Calu3 (cell line): ENCODE measurements at places on chromosomes 12 and 14. TPM values are rescaled to one million over a fixed set of nuclear protein-coding genes. Genes with fewer than 3 reads are reported as not detected.

- DNase-seq: no peak
- H3K4me3 ChIP-seq: no peak overlapping the region
- H3K4me1 ChIP-seq: no peaks in the 10 kb centered on the region
- no peaks in the 10 kb centered on the region for H3K36me3 ChIP-seq
These were observed 177.5 kb downstream of the ADGRD1 start for GRCh38 chr12:131131077-131131807.

DNA sequence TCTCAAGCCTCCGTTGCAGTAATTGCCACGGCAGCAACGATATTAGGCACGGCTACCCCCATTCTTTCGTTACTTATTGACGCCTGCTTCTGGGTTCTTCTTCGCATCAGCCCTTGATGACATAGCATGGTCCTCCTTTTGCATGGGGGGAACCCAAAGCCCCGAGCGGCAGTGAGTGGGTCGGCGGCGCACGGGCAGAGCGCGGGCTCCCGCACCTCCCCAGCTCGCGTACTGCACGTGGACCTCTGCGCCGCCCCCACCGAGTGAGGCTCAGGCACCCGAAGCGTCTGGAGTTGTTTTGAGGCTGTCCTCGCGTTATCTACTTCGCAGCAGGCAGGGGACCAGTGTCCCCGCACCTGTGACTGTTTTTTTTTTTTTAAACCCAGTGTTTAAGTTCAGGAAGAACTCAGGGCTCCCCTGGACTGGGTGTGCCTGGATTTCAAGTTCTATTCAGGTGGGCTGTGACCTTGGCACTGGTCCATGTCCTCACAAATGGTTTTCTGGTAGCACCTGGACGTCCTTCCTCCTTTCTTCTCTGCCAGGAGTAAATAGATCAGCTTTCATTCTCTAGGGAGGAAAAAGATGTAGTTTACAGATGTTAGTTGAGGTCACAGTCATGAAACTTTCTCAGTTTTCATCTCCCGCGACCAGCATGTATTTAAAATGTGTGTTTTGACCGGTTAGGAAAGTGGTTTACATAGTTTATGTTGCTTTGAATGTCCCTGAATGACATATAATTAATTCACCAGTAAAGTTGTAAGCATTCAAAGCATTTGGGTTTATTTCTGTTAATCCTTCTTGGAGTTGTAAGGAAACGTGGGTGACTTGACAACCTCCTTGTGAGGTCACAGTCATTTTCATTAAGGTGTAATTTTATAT is 1.4 kb upstream of the FOXN4 start:
- peak overlapping the region; percentile 78 for H3K4me3 ChIP-seq
- H3K4me1 ChIP-seq: peaks cover 19% of the 10 kb centered on the region
- H3K36me3 ChIP-seq: peaks cover 14% of the 10 kb centered on the region
- H3K27me3 ChIP-seq: peaks cover 100% of the 10 kb centered on the region
- DNase-seq: no peak

DNA sequence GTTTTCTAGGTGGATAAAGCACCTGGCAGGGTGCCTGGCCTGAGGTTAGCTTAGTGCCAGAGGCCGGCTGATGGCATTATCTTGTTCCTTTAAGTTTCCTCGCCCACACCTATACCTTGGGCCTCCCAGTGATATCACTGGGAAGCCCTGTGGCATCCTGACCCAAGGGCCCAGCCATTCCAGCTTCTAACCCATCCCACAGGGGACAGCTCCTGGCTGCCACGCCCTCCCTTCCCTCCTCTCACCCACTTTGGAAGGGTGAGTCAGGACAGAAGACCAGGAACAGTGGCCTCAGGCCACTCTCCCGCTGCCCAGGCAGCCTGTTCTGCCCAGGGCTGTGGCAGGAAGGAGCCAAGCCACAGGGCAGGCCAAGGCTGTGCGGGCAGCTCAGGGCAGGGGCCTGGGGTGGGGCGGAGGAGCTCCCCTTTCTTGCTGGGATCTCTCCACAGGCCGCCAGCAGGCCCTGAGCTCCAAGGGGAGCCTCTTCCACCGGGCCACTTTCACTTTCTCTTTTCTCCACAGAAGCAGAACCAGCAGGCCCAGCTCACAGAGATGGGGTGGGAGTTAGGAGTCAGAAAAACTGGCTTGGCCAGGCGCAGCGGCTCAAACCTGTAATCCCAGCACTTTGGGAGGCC is 75.1 kb downstream of the IRF2BPL start:
- H3K36me3 ChIP-seq: peaks cover 13% of the 10 kb centered on the region
- H3K4me1 ChIP-seq: peaks cover 64% of the 10 kb centered on the region
- peak overlapping the region; percentile 36 for H3K4me3 ChIP-seq
- peak; percentile 79 for DNase-seq
- no peaks in the 10 kb centered on the region for H3K27me3 ChIP-seq

- no peak for DNase-seq
- no peaks in the 10 kb centered on the region for H3K27me3 ChIP-seq
- H3K36me3 ChIP-seq: no peaks in the 10 kb centered on the region
- no peak overlapping the region for H3K4me3 ChIP-seq
- no peaks in the 10 kb centered on the region for H3K4me1 ChIP-seq
These were observed 360.1 kb upstream of the TBX3 start for GRCh38 chr12:115044073-115044472.

- no peaks in the 10 kb centered on the region for H3K36me3 ChIP-seq
- H3K4me3 ChIP-seq: no peak overlapping the region
- H3K4me1 ChIP-seq: peaks cover 9% of the 10 kb centered on the region
- no peaks in the 10 kb centered on the region for H3K27me3 ChIP-seq
These were observed 8.8 kb downstream of the IKBIP start for GRCh38 chr12:98635657-98636323.

The KCNA1 gene
- not detected in 2 replicates for total RNA-seq

The KRT71 gene
- not detected in 2 replicates for total RNA-seq

GRCh38 chr12:4379405-4379804 is at the start of gene FGF23:
TSS of gene FGF23 (minus strand) at chr12:4379712. CDS start at chr12:4379582, 130 bp downstream.
- no peak within 1 kb of the TSS for H3K27ac ChIP-seq
- DNase-seq: no peak
- H3K4me3 ChIP-seq: no peak within 1 kb of the TSS
- no peaks in the 10 kb centered on the region for H3K36me3 ChIP-seq
- peaks cover 47% of the 10 kb centered on the region for H3K27me3 ChIP-seq
- no peaks in the 10 kb centered on the region for H3K4me1 ChIP-seq

GRCh38 chr14:75495882-75496281 is 26.4 kb upstream of the BATF start:
- H3K4me3 ChIP-seq: no peak overlapping the region
- no peaks in the 10 kb centered on the region for H3K36me3 ChIP-seq
- no peak overlapping the region for H3K27ac ChIP-seq
- DNase-seq: no peak
- no peaks in the 10 kb centered on the region for H3K27me3 ChIP-seq
- peaks cover 5% of the 10 kb centered on the region for H3K4me1 ChIP-seq

DNA sequence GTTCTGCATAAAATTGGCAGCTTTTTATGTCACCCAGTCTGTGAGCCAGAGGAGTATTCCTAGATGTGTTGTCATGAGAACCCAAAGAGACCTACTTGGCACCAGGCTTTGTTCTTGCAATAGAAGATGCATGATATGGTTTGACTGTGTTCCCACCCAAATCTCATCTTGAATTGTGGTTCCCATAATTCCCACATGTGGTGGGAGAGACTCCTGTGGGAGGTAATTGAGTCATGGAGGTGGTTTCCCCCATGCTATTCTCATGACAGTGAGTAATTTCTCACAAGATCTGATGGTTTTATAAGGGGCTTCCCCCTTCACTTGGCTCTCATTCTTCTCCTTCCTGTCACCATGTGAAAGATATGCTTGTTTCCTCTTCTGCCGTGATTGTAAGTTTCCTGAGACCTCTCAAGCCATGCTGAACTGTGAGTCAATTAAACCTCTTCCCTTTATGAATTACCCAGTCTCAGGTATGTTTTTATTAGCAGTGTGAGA is 572.0 kb upstream of the ATP2B1 start:
- DNase-seq: no peak
- no peaks in the 10 kb centered on the region for H3K4me1 ChIP-seq
- H3K36me3 ChIP-seq: no peaks in the 10 kb centered on the region
- no peaks in the 10 kb centered on the region for H3K27me3 ChIP-seq
- H3K27ac ChIP-seq: no peak overlapping the region

The KCNMB4 gene
- total RNA-seq: 6.4 and 8.4 TPM in 2 replicates

DNA sequence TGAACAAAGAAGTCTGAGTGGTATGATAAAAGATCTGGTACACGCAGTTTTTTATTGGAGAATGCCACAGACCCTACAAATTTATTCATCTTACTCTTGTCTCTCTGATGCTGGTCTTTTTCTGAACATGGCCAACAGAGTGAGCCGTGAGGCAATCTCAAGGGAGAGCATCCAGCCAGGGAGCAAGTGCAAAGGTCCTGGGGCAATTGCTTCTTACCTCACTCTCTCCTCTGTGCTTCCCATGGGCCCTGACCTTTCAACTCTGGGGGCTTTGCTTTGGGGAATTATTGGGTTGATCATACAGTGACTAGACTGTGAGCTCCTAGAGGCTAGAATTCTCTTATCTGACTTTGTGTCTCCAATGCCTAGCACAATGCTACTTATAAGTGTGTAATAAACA is 171.7 kb downstream of the MYRFL start:
- no peak overlapping the region for H3K4me3 ChIP-seq
- DNase-seq: no peak
- no peaks in the 10 kb centered on the region for H3K4me1 ChIP-seq

- no peak overlapping the region for H3K27ac ChIP-seq
- no peak for DNase-seq
- H3K27me3 ChIP-seq: no peaks in the 10 kb centered on the region
- no peaks in the 10 kb centered on the region for H3K4me1 ChIP-seq
These were observed 206.4 kb downstream of the PIK3C2G start for GRCh38 chr12:18467620-18468245.

DNA sequence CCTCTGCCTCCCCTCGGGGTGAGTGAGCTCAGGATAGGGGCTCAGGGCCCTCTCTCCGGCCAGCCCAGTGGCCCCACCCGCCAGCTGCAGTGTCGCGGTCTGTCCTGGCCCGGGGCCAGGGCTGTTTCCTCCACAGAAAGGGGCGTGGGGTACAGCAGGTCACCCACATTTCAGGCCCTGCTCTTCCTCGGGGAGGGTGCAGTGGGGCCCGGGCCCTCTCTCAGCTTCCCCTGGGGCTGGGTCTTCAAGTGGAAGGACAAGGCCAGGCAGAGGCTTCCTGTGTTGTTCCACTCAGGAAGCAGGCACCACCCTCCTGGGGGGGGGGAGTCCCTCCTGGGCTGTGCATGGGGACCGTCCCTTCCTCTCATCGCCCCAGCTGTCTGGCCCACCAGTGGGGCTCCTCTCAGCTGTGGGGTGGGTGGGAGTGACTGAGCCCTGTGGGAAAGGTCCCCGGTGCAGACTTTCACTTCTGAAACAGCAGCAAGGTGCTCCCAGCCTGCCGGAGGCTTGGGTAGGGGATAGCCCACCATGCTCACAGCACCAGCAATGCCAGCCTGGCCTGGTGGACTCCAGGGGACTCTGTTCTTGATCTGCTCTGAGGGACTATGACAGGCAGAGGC is 3.7 kb downstream of the GPR132 start:
- no peak for DNase-seq
- peak overlapping the region; percentile 71 for H3K27ac ChIP-seq
- H3K4me1 ChIP-seq: peaks cover 9% of the 10 kb centered on the region
- no peaks in the 10 kb centered on the region for H3K27me3 ChIP-seq

The NKX2-8 gene
- 1.5 and 2.0 TPM in 2 replicates for total RNA-seq

GRCh38 chr12:106090591-106091445 is 47.9 kb downstream of the NUAK1 start:
- no peak overlapping the region for H3K4me3 ChIP-seq
- DNase-seq: no peak
- peak overlapping the region; percentile 34 for H3K27ac ChIP-seq
- H3K27me3 ChIP-seq: no peaks in the 10 kb centered on the region
- H3K36me3 ChIP-seq: no peaks in the 10 kb centered on the region
- H3K4me1 ChIP-seq: peaks cover 19% of the 10 kb centered on the region

DNA sequence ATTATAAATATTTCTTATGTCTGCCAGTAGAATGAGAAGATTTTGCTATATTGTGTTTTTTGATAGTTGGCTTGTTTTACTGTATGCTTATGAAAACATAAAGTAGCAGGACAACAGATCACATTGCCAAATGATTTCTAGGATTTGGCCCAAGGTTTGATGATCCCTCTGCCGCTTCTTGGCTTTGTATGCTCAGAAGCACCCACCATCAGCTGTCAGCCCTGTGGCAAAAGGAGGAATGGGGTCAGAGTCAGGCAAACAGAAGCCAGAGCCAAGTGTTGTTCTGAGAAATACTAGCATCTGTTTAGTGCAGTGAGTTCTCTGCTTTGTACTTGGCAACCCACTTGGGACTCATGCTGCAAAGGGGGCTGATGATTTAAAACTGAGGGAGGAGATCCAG is 152.2 kb downstream of the PDE3A start:
- no peaks in the 10 kb centered on the region for H3K36me3 ChIP-seq
- H3K27me3 ChIP-seq: no peaks in the 10 kb centered on the region
- no peak for DNase-seq
- peaks cover 7% of the 10 kb centered on the region for H3K4me1 ChIP-seq
- no peak overlapping the region for H3K27ac ChIP-seq
- H3K4me3 ChIP-seq: no peak overlapping the region

GRCh38 chr12:5000204-5000603 is 43.5 kb upstream of the KCNA5 start:
- H3K4me3 ChIP-seq: no peak overlapping the region
- no peak for DNase-seq
- H3K36me3 ChIP-seq: no peaks in the 10 kb centered on the region
- H3K4me1 ChIP-seq: no peaks in the 10 kb centered on the region
- peaks cover 44% of the 10 kb centered on the region for H3K27me3 ChIP-seq
- no peak overlapping the region for H3K27ac ChIP-seq

- H3K27ac ChIP-seq: no peak overlapping the region
- H3K4me1 ChIP-seq: no peaks in the 10 kb centered on the region
- H3K27me3 ChIP-seq: no peaks in the 10 kb centered on the region
- H3K36me3 ChIP-seq: no peaks in the 10 kb centered on the region
These were observed 141.9 kb downstream of the CRADD start for GRCh38 chr12:93819050-93819491.

The TAS2R46 gene
- total RNA-seq: 1.1 and 2.2 TPM in 2 replicates

DNA sequence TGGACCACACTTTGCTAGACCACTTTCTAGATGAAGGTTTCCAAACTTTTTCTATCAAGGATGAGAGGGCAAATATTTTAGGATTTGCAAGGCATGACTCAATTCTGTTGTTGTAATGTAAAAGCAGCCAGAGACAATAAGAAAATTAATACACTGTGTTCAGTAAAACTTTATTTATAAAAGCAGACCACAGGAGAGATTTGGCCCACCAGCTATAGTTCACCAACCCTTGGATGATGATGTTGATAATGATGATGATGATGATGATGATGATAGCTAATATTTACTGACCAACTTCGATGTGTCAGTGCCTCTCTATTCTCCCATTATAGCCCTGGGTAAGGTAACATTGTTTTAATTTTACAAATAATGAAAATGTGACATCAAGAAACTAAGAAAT is 156.5 kb downstream of the BTG1 start:
- H3K4me3 ChIP-seq: no peak overlapping the region
- H3K27me3 ChIP-seq: no peaks in the 10 kb centered on the region
- no peaks in the 10 kb centered on the region for H3K36me3 ChIP-seq
- DNase-seq: no peak
- peaks cover 21% of the 10 kb centered on the region for H3K4me1 ChIP-seq

The PTHLH gene
- 0.91 and 1.3 TPM in 2 replicates for total RNA-seq

GRCh38 chr12:67382241-67382871 is 113.2 kb downstream of the CAND1 start:
- no peaks in the 10 kb centered on the region for H3K27me3 ChIP-seq
- no peaks in the 10 kb centered on the region for H3K4me1 ChIP-seq
- no peak for DNase-seq
